Muscle of arm (tissue), 14 donors: ENCODE measurements at places on chromosomes 2 and 18.

GRCh38 chr2:3169106-3169870 lies 208.3 kb downstream of the EIPR1 start:
- DNase-seq = no peak

GRCh38 chr2:36271266-36271665 lies 84.3 kb upstream of the CRIM1 start:
- no peak for DNase-seq

GRCh38 chr18:57397440-57398132 lies 37.6 kb upstream of the ONECUT2 start:
- no peak for DNase-seq

DNA sequence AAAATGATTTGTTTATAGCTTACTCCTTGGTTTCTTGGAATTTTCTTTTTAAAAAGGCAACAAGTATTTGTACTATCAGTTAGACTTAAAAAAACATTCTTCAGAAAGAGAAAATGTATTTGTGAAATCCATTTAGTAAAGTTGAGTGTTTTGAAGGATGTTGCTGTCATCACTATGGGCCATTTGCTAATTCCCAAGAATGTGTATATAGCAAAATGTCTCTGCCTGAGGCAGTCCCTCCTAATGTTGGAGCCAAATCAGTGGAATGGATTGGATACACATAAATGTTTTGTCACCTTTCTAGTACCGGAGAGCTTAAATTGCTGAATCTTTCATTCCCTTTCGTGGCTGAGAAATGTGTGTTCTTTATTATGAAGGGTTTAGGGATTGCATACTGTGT lies 890.2 kb upstream of the ZEB2 start:
- no peak for DNase-seq

- DNase-seq = no peak
Measured at GRCh38 chr18:2394684-2395083, 176.6 kb downstream of the METTL4 start.

DNA sequence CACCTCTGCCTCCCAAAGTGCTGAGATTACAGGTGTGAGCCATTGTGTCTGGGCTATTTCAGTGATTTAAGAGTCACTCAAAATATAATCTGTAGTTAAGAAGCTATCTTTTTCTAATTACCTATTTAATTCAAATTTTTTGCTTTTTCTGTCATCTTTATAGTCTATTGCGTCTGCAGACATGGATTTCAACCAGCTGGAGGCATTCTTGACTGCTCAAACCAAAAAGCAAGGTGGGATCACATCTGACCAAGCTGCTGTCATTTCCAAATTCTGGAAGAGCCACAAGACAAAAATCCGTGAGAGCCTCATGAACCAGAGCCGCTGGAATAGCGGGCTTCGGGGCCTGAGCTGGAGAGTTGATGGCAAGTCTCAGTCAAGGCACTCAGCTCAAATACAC lies 95.1 kb downstream of the COMMD1 start:
- DNase-seq = no peak

DNA sequence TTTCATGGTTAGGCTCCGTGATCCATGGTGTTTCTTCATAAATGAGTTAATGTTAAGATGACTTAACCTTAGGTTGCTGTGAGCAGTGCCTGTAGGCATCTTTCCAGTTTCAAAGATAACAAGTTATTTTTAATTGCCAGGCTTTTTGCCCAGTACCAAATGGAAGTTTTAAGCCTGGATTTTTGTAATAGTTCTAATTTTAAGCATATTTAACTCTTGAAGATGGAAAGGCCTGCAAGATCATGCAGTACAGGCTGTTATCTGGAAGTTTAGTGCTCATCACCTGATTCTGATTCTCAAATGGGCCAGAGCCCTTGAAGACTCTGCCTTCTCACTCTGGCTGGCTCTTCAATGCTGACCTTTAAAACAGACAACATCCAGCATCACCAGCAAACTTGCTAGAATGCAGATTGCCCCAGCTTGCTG lies 141.3 kb downstream of the NCK2 start:
- DNase-seq = no peak

DNA sequence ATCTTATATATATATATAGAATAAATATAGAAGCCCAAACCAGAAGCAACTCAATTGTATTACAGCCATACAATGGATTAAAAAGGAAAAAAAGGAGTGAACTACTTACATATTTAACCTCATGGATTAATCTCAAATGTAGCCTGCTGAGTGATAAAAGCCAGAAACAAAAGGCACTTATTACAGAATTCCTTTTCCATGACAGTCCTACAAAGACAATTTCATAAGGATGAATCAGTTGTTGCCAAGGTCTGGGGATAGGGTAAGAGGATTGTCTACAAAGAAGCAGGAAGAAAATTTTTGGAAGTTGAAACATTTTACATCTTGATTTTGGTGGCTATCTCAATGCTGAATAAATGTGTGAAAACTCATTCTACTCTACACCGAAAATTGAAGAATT lies 103.9 kb upstream of the DCC start:
- no peak for DNase-seq

DNA sequence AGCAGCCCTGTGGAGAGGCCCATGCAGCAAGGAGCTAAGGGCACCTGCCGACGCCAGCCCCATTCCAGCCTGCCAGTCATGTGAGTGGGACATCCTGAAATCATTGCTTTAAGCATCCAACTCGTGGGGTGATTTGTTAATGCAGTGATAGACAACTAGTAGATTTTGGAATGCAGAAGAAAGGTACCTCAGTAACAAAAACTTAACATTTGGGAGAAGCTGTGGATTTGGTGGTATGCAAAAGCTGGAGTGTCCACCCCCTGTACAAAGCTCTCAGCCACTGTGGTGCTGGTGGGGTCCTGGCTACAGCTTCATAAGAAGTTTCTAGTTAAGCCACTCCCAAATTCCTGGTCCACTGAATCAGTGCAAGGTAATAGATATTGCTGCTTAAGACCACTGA lies 37.2 kb upstream of the GNAL start:
- DNase-seq = no peak

GRCh38 chr2:24793761-24794435 lies 673 bp downstream of the CENPO start:
- peak; percentile 25 for DNase-seq

DNA sequence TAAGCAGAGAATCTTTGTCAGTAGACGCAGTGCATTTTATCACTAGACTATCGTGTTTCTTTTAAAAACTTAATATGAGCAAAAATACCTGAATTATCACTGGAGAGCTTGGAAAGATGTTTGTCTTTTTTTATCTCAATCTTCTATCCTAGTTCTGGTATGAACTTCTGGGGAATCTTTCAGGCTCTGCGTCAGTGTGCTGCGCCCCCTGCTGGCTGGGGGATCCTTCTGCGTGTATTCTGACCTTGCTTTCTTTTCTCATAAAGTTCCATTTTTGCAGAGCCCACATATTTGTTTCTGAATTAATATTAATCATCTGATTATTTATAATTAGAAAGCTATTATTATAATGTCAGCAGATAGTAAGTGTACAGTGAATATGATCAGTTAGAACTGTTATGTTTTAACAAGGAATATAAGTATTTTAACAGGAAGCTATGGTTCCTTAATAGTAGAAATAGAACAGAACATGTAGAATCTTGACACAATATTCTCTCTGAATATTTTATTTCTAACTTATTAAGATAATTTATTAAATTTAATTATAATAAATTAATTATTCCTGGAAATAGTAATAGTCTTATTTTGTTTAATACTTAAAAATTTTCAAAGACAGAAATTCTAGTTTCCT lies 945.0 kb upstream of the CRIM1 start:
- DNase-seq = peak; percentile 38

DNA sequence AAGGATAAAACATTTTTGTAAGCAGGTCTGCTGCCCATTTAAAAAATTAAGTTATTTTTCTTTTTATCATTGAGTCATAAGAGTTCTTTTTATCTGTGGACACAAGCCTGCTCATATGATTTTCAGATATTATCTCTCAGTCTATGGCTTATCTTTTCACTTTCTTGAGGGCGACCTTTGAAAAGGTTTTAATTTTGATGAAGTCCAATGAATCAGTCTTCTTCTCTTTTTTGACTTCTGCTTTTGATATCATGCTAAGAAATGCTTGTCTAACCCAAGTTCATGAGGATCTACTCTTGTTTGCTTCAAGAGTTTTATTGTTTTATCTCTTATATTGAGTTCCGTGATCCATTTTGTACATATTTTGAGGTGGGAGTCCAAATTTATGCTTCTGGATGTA lies 36.5 kb downstream of the PSMD14 start:
- DNase-seq = no peak

- no peak for DNase-seq
Measured at GRCh38 chr18:46622999-46623398, 34.0 kb downstream of the LOXHD1 start.

DNA sequence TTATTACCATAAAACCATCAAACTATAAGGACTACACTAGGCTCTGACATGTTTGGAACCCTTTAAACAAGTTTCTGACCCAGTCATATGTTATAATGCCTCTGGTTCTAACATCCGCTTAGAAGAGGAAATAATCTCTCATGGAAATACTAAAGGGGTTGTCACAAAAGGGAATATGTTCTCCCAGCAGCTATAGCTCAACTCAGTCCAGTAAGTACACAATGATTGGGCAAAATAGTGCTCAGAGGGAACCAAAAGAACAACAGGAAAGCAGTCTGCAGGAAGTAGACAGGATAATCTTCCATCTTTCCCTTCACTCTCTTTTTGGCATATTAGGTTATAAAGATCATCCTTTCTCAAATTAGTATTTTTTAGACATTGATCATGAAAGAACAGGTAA lies 4.3 kb downstream of the SRBD1 start:
- DNase-seq = no peak

- no peak for DNase-seq
Measured at GRCh38 chr2:72843301-72843700, 17.5 kb upstream of the EXOC6B start.
